NCI-H460 (cell line): ENCODE measurements at places on chromosomes 11 and 22. TPM values are rescaled to one million over a fixed set of nuclear protein-coding genes. Genes with fewer than 3 reads are reported as not detected.

DNA sequence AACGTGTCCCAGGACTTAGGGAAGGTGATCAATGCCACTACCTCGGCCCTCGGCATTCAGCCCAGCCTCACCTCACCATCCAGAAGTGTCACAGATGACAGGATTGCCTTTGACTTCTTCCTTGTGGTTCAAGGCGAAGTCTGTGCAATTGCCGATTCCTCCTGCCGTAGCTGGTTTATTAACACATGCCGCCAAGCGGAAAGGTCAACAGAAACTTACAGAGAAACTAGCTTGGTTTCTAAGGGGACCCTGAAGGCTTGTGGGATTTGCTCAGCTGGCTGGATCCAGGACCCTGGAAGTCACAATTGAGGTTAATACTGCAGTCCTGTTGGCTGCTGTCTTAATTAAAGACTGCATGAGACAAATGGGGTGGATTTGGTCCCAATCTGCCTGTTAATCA, 65.6 kb downstream of the SHANK2 start:
- DNase-seq, result no peak

GRCh38 chr11:1303126-1303821, 6.2 kb downstream of the TOLLIP start:
- DNase-seq, result peak; percentile 24

- DNase-seq, result no peak
Observed at GRCh38 chr11:14969901-14970323, 2.2 kb downstream of the CALCA start.

- no peak for DNase-seq
Observed at GRCh38 chr11:27248576-27249509, 114.2 kb downstream of the CCDC34 start.

DNA sequence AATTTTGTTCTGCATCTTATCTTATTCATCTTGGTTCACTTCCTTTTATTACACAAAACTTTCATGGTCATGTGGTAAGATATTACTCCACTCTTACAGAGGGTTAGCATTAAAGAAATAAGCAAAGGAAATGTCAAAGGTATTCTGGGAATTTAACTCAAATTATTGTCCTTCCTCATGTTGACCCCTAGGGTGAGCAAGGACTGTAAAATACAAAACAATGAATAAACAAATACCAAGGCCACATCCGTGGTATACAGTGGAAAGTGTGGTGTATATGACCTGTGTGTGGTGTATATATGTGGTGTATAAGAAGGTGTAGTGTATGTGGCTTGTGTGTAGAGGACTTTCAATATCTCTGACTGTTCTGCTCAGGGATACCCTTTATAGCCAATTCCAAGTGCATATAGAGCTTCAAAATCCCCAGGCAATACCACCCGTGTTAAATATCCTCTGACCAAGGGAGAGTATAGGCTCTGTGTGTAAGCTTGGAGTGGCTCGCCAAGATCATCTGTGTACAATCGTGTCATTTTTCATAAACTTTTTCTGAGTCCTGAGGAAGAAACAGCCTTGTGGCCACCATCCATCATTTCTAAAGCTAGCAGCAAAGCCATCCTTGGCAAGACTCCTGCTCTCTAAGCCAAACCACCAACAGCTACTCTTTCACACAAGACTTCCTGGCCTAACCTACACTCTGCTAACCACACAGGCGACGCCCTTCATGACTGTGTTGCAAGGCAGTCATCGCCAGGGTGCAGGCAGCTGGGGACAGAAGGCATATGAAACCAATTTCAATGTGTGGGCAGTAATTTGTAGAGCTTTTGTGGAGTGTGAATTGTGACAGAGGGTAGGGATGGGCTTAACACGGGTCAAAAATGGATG, 548.0 kb downstream of the ETS1 start:
- DNase-seq, result no peak

DNA sequence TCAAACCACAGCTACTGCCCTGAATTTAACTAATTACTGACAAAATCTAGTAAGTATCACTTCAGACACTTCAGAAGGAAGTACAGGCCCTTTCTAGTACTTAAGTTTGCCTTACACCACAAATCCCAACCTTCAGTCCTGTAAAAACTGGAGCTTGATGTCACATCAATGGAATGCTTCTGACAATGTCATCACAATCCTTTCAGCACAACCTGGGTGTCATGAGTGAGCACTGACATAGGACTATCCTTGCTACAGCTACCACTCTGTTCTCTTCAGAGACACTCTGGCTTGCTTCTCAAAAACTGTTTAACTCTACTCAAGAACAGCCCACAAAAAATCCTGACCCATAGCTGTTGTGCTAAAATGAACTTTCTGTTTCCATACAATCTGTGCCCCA, 108.2 kb downstream of the RRM1 start:
- no peak for DNase-seq

GRCh38 chr11:61756452-61757212, 4.2 kb downstream of the MYRF start:
- no peak for DNase-seq

DNA sequence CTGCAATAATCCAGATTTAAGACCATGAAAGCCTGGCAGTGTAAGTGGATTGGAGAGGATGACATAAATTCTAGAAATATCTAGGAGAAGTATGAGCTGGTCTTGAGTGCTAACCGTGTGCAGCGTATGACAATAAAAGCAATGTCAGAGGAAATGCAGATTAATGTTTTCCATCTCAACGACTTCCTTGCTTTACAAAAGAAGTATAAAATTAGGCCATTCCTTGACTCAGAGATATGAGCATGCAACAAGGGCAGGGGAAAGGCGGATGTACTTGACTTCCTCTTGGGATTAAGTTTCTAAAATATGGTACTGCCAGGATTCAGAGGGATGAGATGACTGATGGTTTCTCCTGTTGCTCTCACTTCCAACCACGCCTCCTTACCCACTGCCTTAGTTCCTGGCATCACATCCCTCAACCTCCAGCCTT, 32.3 kb downstream of the ADAMTS15 start:
- DNase-seq, result no peak

DNA sequence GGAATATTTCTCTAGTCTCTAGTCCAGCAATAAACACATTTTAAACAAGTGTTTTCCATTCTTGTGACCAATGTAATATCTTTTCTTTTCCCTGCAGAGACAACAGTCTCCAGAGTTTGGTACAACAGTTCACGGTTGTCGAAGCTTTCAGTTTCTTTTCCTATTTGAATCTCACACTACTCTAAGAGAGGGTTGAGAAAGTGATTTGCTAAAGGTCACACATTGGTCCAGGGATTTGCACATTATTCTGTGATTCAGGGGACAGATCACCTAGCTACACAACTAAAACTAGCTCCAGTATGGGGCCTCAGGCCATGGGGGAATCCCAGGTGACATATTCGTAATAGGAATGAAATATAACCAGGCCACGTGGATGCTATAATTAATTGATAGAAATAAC, 132.5 kb downstream of the HIPK3 start:
- no peak for DNase-seq

DNA sequence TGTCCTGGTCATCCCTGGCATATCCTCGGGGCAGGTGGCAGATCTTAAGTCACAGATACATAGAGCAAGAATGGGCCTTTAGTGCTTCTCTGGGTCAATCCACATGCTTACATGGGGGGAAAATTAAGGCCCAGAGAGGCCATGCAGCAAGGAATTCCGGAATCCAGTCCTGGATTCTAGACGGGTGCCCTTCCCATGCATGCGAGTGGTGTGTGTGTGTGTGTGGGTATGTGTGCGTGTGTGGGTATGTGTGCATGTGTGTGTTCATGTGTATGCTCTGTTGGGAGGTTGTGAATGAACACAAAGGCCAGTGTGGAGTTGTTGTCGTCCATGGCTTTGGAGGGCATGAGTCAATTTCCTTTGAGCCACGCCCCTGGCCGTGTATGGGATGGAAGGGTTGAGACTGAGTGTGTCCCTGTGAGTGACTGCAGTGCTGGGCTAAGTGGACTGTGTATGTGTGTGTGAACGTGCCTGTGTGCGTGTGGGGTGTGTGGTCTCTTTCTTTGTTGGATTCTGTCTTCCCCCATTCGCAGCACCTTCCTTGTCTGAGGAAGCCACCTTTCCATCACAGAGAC, 33.4 kb upstream of the EIF3D start:
- DNase-seq, result peak; percentile 45

DNA sequence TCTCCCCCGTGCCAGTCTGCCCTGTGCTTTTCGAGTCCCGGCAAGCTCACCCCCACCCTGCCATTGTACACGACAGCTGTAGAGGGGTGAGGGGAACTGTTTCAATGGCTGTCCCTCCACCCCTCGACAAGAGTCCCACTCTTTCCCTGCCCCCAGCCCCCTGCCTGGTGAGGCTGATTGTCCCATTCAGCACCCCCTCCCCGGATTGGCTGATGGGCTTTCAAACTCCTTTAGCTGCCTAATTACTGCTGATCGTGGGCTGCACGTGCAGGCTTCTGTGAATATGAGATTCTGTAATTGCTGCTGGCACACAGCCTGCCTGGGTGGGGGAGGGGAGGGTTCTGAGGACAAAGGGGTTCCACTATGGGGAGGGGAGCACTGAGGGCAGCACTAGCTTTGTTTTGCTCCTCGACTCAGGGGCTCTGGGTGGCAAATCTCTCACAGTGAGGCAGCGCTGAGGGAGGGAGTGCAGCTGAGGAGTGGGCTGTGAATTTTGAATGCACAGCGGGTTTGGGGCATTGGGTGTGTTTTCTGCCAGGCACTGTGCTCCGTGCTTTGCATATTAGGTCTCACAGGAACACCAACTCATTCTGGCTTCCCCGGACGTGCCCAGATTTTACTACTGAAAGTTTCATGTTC, 42.6 kb upstream of the ACCSL start:
- no peak for DNase-seq

GRCh38 chr11:1450949-1451710, 35.4 kb downstream of the MOB2 start:
- DNase-seq, result no peak

GRCh38 chr22:40081662-40082061, 86.9 kb downstream of the FAM83F start:
- no peak for DNase-seq

DNA sequence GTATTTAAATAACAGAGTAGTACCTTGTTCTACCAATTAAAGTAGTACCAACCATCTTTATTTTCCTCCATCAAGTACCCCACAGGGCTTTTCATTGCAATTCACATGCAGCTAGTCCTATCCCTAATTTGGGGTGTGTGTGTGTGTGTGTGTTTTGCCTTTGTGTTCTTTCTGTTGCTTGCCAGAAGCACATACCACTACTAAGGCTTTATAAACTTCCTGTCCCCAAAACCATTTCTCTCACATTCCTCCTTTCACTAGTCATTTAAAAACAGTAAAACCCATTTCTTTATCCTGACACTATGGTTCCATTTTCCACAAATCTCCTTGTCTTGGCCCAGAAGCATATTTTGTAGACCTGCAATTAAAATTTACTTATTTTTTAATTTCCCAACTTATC, 54.6 kb downstream of the SLC36A4 start:
- no peak for DNase-seq

GRCh38 chr11:73314117-73314961, 6.3 kb downstream of the ARHGEF17 start:
- no peak for DNase-seq

DNA sequence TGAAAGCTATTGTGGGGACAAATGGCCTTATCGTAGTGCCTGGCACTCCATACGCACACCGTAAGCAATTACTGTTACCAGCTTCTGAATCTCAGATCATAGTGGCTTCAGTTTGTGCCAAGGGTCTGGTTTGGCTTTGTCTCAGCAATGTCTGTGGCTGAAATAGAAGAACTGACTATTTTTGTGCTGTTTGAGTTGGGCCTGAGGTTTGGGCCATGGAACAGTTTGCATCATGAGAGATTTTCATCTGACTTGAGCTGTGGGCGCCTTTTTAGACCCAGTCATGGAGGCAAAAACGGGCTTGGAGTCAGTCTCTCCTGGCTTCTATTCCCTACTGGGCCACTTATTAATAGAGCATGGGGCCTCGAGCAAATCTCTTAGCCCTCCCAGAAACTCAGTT, 121.1 kb upstream of the CRYBB3 start:
- no peak for DNase-seq

- DNase-seq, result no peak
Observed at GRCh38 chr22:37059876-37060449, 8.4 kb downstream of the KCTD17 start.

The ANKRD13D gene
- total RNA-seq, result 14.3 and 21.2 TPM in 2 replicates

The DENND6B gene
- 0.81 and 1.5 TPM in 2 replicates for total RNA-seq

The F2 gene
- not detected in 2 replicates for total RNA-seq

The DYNC2H1 gene
- total RNA-seq, result 15.5 and 20.8 TPM in 2 replicates

The CRELD2 gene
- 23.4 and 25.9 TPM in 2 replicates for total RNA-seq

The PLAAT3 gene
- 10.3 and 13.6 TPM in 2 replicates for total RNA-seq
